ENCODE measurements at places on chromosomes 5 and 9. TPM values are rescaled to one million over a fixed set of nuclear protein-coding genes. Genes with fewer than 3 reads are reported as not detected.

- DNase-seq = no peak
Observed at GRCh38 chr5:99543841-99544240, 615.0 kb upstream of the CHD1 start.

GRCh38 chr5:120464627-120465435, 731 bp downstream of the PRR16 start:
- no peak for DNase-seq

DNA sequence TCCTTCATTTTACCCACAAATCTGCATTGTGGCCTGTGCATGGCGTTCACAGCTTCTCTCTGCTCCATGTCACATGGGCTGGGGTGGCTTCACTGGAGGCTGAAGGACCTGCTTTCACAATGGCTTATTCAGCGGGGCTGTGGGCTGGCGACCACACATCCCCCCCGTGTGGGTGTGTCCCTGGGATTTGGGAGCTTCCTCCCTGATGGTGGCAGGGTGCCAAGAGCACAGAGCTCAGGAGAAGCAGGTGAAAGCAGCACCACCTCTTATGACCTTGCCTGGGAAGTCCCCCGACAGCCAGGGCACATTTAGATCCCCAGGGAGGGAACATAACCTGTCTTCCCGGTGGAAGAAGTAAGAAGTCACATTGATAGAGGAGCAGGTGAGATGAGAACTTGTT, 5.0 kb upstream of the MED10 start:
- no peak for DNase-seq

PDE8B gene
- total RNA-seq = 29.4 TPM

RNF183 gene
- 5.3 TPM for total RNA-seq

DNA sequence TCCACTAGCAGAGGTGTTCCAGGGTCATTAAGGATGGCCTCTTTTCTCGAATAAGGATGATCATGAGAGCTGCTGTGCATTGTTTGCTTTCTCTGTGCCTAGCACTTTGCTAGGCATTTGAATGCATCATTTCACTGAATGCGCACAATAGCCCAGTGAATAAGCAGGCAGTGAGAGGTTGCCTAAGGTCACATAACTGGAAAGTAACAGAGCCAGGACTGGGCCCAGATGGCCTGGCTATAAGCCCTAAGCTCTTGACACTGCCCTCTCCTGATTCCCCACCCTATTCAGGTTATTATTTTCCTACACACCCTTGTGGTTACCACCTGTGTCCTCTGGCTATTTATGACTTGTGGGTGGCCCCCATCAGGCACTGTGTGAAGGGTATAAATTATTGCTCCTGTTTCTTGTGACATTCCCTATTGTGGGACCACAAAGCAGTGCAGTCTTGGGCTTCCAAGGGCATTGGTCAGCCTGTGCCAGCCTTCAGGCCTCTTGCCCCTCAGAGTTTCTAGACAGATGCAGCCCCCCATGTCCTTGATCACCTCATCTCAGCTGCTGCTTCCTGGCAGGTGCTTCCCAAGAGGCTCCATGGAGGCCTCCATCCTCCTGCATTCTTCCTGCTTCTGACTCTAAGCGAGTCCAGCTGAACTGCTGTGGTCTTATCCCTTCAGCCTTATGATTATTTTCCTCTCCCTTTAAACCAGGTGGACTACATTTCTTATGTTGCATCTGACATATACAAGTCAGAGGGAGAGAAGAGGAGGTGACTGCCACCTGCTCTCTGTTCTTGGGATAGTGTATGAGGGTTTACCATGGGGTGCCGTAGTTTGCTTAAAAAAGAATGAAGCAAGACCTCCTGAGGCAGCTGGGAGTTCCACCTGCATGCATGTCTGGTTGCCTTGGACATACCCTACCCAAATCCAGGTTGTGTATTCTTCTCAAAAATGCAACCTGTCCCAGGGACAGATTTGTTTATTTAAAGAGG, 47.6 kb downstream of the ANGPTL2 start:
- no peak for DNase-seq

- DNase-seq = no peak
Observed at GRCh38 chr9:121881920-121882500, 211.1 kb downstream of the TTLL11 start.

ELOVL7 gene
- 66.8 TPM for total RNA-seq

- no peak for DNase-seq
Observed at GRCh38 chr9:119697996-119698395, 328.8 kb upstream of the BRINP1 start.

ZNF462 gene
- 37.1 TPM for total RNA-seq
